ENCODE measurements at places on chromosomes 7 and 10. TPM values are rescaled to one million over a fixed set of nuclear protein-coding genes. Genes with fewer than 3 reads are reported as not detected.

- no peak overlapping the region for H3K27ac ChIP-seq
- H3K36me3 ChIP-seq, result no peaks in the 10 kb centered on the region
- no peak overlapping the region for H3K4me3 ChIP-seq
- H3K27me3 ChIP-seq, result no peaks in the 10 kb centered on the region
- no peak for DNase-seq
These were observed 34.5 kb upstream of the MEOX2 start for GRCh38 chr7:15720849-15721471.

- H3K36me3 ChIP-seq, result no peaks in the 10 kb centered on the region
- peak overlapping the region; percentile 4 for H3K4me3 ChIP-seq
- DNase-seq, result no peak
These were observed 30.6 kb downstream of the RPA3 start for GRCh38 chr7:7687800-7688199.

DNA sequence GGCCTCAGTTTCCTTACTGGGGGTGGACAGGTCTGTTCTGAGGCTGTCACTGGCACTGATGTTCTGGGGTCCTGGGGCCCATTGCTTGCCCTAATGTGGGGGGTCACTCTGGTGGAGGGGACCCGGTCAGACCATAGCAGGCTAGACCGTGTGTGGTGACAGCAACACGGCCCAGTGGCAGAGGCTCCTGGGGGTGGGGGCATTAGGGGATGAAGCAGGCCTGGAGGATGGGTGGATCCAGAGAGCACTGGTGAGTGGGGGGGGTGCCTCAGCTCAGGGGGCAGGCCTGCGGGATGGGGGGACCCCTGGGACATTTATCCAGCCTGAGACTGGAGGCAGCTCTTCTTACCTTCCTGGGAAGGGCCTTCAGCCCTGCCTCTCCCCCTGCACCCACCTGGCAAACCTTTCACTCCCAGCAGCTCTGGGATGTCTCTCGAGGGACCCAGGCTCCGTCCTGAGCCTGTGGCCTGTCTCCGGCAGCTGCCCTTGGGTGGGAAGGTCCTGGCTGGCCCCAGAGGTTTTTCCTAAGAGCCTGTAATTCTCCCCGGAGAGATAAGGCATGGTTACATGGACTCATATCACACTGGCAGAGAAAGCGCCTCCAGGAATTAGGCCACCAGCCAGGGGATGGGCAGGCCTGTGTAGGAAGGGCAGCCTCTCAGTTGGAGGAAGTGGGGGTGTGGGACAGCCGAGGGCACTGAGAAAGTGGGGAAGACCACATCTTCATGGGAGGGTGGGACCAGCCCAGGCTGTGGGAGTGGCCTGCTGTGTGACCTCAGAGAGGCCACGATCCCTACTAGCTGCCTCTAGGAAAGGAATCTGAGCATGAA, 147.7 kb downstream of the UBE2H start:
- no peaks in the 10 kb centered on the region for H3K27me3 ChIP-seq
- DNase-seq, result no peak
- no peak overlapping the region for H3K27ac ChIP-seq
- no peaks in the 10 kb centered on the region for H3K36me3 ChIP-seq
- no peak overlapping the region for H3K4me3 ChIP-seq

DNA sequence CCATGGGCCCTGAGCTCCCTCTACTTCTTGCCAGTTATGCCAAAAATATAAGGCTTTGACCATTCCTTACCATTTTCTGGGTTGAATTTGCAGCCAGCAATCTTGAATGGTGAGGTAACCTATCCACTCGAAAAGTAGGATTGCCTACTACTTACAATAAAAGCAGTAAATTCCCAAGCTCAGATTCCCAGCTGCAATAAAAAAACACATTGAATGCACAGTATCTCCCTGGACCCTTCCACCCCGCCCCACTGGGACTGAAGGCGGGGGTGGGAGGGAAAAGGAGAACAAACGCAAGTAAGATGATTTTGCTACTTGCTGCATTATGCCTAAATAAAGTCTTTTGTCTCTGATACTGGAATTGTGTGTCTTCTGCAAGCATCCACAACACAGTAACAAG, 301.9 kb downstream of the HGF start:
- H3K4me3 ChIP-seq, result no peak overlapping the region
- no peak for DNase-seq
- no peaks in the 10 kb centered on the region for H3K27me3 ChIP-seq
- no peaks in the 10 kb centered on the region for H3K4me1 ChIP-seq
- H3K36me3 ChIP-seq, result no peaks in the 10 kb centered on the region
- H3K27ac ChIP-seq, result no peak overlapping the region

DNA sequence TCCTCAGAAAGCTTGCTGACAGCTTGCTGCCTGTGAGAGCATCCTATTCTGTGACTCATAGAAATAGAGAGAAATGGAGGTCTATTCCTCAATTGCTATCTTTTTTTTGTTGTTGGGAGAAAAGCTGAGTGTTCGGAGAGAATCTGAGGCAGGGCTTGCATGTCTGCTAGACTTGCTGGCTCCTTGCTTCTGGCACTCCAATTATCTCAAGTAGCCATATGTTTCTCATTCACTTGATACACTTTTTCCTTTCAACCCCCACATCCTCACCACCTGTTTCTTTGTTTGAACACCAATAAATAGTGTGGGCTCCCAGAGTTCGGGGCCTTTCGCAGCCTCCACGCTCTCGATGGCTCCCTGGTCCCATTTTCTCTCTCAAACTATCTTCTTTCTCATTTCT, 172.2 kb downstream of the SH2D4B start:
- no peaks in the 10 kb centered on the region for H3K4me1 ChIP-seq
- H3K36me3 ChIP-seq, result no peaks in the 10 kb centered on the region
- no peak overlapping the region for H3K27ac ChIP-seq

DNA sequence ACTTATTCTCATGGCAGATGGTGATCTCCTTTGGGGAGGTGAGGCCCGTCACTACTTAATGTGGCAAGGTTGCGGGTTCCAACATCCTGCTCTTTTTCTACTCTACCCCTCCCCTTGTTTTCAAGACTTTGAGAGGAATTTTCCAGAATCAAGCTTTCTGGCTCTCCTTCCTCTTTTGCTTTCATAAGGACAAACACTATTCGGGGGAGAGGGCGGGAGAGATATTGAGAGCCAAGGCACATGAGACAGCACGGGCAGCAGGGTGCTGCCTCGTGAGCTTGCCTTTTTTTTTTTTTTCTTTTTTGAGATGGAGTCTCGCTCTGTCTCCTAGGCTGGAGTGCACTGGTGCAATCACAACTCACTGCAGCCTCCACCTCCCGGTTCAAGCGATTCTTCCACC, 6.9 kb upstream of the PFKFB3 start:
- no peaks in the 10 kb centered on the region for H3K36me3 ChIP-seq
- no peaks in the 10 kb centered on the region for H3K27me3 ChIP-seq
- peaks cover 55% of the 10 kb centered on the region for H3K4me1 ChIP-seq
- DNase-seq, result no peak

- peak overlapping the region; percentile 73 for H3K4me3 ChIP-seq
- H3K27ac ChIP-seq, result peak overlapping the region; percentile 91
- peak; percentile 84 for DNase-seq
- no peaks in the 10 kb centered on the region for H3K36me3 ChIP-seq
- H3K4me1 ChIP-seq, result peaks cover 55% of the 10 kb centered on the region
These were observed 166.8 kb upstream of the ASAH2 start for GRCh38 chr10:50417886-50418830.

DNA sequence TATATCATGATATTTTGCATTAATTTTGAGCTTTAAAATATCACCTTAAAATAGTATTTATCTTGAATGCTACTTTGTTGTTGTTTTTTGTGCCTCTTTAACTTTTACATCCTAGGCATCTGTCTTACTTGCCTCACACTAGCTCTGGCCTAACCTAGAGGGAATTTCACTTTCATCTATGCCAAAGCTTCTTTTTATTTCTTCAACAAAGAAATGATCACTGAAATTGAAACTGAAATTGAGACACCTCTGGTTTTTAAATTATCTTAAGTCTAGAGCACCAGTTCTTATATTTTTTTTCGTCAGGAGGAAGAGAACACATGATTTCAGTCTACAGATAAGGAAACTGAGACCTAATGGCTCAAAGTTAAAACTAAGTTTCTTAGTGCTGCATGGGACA, 3.5 kb upstream of the SCIN start:
- peaks cover 15% of the 10 kb centered on the region for H3K4me1 ChIP-seq
- DNase-seq, result no peak
- H3K36me3 ChIP-seq, result no peaks in the 10 kb centered on the region
- peaks cover 26% of the 10 kb centered on the region for H3K27me3 ChIP-seq
- no peak overlapping the region for H3K4me3 ChIP-seq

GRCh38 chr10:79202188-79203013, 133.6 kb downstream of the ZMIZ1 start:
- no peak overlapping the region for H3K4me3 ChIP-seq
- peaks cover 11% of the 10 kb centered on the region for H3K4me1 ChIP-seq
- H3K27ac ChIP-seq, result no peak overlapping the region

GRCh38 chr7:2106924-2107323, 125.8 kb downstream of the MAD1L1 start:
- no peaks in the 10 kb centered on the region for H3K27me3 ChIP-seq
- no peak for DNase-seq
- peaks cover 49% of the 10 kb centered on the region for H3K4me1 ChIP-seq

DNA sequence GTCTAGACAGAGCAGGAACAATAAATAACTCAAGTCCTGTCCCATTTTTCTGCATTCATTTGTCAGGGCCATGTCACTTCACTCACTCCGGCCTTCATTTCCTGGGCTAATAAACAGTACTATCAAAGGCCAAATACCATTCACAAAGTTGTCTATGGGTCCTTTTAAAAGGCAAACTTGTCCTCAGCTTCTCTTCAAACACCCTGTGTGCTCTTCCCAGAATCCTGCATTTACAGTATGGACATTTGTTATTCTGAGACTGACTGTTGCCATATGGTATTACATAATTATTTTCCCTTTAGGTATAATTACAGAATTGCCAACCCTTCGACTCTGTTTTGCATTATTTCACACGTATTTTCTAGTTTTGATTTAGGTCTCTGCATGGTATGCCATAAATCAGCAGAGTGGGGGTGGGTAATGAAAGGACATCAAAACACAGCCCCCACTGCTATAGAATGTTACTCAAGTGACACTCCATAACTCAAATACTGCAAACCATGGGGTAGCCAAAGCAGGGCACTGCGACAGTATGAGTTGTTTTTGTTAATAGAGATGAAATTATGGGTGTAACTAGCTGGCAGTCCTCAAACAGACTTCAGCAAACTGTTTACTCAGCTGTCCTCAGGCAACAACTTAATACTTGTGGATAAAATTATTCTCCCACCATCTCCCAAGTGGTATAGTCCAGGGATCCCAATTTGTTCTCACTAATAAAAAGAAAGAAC, 183.7 kb downstream of the TRIL start:
- DNase-seq, result no peak
- no peaks in the 10 kb centered on the region for H3K36me3 ChIP-seq
- no peak overlapping the region for H3K4me3 ChIP-seq
- no peaks in the 10 kb centered on the region for H3K4me1 ChIP-seq

DNA sequence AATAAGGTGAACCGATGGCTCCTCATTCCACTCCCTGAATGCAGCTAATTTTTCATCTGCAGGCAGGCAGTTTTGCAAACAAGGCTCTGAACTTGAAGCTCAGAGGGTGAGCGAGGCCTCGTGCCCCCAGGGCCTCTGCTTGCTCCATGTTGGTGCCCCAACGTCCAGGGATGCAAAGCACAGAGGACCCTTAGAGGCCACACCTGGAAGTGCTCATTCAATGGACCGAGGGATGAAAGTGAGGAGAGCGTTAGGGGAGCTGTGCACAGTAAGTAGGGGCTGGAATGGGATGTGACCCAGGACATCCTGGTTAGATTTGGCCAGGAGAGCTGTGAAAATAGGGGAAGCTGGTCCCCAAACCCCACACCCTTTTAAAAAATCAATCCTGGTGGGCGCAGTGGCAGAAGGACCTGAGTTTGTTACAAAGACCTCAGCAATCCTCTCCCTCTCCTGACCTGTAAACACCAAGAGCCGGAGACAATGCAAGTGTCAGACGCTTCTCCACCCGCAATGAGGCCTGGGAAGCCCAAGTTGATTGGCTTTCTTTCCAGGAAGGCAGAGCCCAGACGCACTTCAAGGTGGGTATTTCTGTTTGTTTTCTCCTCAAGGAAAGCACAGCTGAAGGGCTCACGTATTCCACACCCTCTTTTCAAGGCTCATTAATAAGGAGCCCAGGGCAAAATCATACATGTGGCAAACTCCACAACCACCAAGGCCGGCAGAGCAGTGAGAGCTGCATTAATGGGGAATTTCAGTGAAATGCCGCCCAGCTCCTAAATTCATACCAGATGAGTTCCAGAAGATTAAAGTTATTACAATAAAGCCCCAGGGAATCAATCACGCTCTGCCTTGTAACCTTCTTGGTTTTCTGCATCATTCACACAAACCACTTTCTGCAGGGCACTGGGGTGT, 14.1 kb upstream of the CXCL12 start:
- H3K4me1 ChIP-seq, result no peaks in the 10 kb centered on the region
- no peak overlapping the region for H3K4me3 ChIP-seq
- H3K36me3 ChIP-seq, result no peaks in the 10 kb centered on the region
- H3K27ac ChIP-seq, result no peak overlapping the region
- DNase-seq, result no peak

DNA sequence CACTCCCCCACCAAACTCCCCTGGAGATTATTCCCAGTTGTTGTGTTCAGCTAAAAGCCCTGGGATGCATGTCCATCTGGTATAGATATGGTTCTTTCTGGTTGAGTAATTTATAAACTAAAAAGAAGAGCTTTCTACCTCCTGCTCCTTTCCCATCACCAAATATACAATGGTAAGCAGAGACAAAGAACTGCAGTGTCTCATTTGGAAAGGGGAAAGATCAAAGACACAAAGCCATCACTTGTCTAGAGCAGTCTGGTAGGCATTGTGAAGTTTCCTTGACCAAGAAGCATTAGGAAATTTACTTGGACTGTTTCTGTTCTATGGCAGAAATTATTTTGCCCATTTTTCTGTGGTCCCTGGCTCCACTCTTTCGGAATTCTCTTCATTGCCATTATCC, 24.9 kb upstream of the PANK1 start:
- H3K27me3 ChIP-seq, result no peaks in the 10 kb centered on the region
- no peak overlapping the region for H3K4me3 ChIP-seq
- H3K36me3 ChIP-seq, result no peaks in the 10 kb centered on the region
- DNase-seq, result no peak
- no peaks in the 10 kb centered on the region for H3K4me1 ChIP-seq

GRCh38 chr7:38822549-38822948, 86.4 kb downstream of the VPS41 start:
- H3K27me3 ChIP-seq, result no peaks in the 10 kb centered on the region
- H3K36me3 ChIP-seq, result peaks cover 9% of the 10 kb centered on the region
- no peaks in the 10 kb centered on the region for H3K4me1 ChIP-seq
- no peak for DNase-seq
- no peak overlapping the region for H3K27ac ChIP-seq

GRCh38 chr10:109892931-109893330, 30.4 kb downstream of the XPNPEP1 start:
- H3K4me3 ChIP-seq, result no peak overlapping the region
- peaks cover 34% of the 10 kb centered on the region for H3K4me1 ChIP-seq
- no peak overlapping the region for H3K27ac ChIP-seq
- DNase-seq, result no peak
- no peaks in the 10 kb centered on the region for H3K27me3 ChIP-seq

Gene SPOCK2
- 108 TPM for total RNA-seq

Gene EVX1
- not detected for total RNA-seq

Gene NXPH1
- not detected for total RNA-seq

Gene BLNK
- total RNA-seq, result 11.2 TPM

Gene WNT16
- total RNA-seq, result not detected

Gene GPR15LG
- not detected for total RNA-seq

Gene SLC13A4
- total RNA-seq, result 0.27 TPM

Gene PLEKHS1
- 7.0 TPM for total RNA-seq

Gene CLCN1
- not detected for total RNA-seq

Gene GPR85
- 4.5 TPM for total RNA-seq

Gene PRKG1
- total RNA-seq, result 23.6 TPM

Gene ZNF746
- 20.6 TPM for total RNA-seq

All from lower lobe of right lung (tissue), 2 donors.